ENCODE measurements at places on chromosomes 3 and 15.

DNA sequence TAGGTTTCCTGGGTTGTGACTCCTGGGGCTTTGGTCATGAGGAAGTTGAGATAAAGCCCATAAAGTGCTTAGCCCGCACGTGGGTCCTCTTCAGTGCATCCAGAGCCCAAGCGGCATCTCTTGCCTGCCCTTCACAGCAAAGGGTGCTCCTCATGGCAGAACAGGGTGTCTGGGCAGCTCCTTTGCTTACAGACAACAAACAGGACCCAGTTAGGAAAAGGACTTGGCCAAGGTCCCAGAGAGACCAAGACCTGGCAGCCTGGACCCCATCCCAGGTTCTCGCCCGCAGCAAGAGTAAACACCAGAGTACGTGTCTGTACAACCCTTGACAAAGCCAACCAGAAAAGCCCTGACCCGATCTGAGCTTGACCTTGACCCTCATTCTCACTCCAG lies 27.0 kb downstream of the ALS2CL start:
- DNase-seq = no peak

DNA sequence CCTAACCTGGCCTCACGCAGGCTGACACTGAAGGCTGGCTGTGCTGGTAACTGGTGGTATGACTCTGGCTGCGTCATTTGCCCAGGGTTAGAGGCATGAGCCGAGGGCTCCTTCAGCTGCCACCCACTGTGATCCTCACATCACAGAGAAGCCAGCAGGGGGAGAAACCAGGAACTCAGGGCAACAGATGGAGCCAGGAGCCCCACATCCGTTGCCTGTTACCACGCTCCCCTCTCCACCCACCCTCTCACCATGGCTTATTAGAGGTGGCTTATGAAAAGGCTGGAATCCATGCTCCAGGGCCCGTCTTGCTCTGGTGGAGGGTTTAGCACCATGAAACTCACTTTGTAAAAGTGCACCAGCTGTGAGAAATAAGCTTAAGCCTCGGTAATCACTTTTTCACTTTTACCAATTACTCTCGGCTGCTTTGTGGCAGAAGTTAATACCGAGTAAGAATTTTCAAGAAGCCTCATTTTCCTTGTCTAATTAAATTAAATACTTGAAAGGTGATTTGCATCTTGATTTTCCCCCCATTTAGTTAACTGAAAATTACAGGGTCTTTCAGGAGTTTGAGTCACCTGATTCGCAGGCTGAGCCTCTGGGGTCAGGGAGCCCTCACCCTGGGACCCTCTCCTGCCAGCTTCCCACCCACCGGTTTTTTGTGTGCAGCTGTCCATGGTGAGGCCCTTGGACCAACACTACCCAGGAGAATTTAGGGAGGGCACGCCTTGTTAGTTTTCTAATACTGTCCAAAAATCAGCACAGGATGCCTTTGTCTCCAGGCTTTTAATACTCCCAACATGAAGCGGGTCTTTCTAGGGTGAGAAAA lies 60.9 kb downstream of the ASB7 start:
- no peak for DNase-seq

DNA sequence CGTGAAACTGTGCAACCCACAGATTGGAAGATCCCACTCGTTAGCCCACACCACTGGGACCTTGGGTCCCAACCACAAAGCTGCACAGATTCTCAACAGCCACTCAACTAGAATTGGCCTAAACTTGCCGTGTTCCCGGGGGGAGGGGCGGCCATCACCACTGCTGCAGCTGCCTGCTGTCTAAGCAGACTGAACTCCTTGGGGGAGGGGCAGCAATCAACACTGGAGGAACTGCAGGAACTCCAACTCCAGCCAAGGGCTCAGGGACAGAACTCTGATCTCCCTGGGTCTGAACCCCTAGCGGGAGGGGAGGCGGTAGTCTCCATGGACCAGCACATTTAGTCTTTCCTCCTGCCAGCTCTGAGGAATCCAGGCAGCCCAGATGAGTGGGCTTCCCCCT lies 205.9 kb downstream of the RSL24D1 start:
- no peak for DNase-seq

GRCh38 chr15:45128971-45129639 lies 574 bp downstream of the DUOXA1 start:
- no peak for DNase-seq

GRCh38 chr3:77195766-77196545 lies 156.1 kb downstream of the ROBO2 start:
- no peak for DNase-seq

- no peak for DNase-seq
Measured at GRCh38 chr15:28002136-28002861, 96.8 kb downstream of the OCA2 start.

DNA sequence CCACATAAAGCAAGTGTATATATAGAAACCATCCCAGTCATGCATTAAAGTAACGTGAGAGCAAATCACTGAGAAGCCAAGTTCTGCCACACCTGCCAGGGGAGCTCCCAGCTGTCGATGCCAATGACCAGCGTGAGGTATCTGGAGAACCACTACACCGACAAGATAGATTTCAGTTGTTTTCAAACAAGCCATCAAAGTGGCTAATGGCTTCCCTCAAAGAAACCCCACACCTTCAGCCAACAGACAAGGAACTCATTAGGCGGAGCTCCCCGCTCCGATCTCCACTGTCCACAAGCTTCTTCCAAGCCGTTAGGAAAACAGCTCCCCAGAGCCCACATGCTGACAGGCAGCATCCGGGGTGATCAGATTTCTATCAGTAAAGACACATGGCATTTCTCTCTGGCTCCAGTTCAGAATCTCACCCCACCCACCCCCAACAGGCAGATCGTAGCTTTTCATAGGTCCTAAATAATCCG lies 54.2 kb upstream of the SPATA12 start:
- DNase-seq = no peak

- DNase-seq = no peak
Measured at GRCh38 chr3:110261141-110261540, 810.5 kb upstream of the NECTIN3 start.

DNA sequence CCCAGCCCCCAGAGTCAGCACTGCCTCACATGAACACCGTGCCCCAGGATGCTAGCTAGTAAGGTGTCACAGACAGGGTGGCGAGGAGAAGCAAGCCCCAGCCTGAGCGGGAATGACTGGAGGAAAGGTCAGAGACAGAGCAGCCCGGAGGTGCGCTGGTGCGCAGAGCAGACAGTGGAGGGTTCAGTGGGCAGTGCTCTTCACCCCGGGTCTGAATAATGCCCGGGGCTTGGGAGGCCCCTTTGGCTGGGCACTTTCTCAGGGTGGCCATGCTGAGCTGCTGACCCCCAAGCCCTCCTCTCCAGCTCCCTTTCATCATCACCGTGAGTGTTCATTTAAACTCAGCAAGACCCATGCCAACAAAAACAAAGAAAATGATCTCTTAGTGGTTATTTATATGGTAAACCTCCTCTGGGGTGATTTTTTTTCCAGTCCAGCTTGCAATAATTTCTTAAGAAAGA lies 110.8 kb downstream of the VGLL4 start:
- no peak for DNase-seq

GRCh38 chr3:23592961-23593931 lies 212.5 kb upstream of the UBE2E1 start:
- DNase-seq = no peak

- DNase-seq = no peak
Measured at GRCh38 chr15:78265137-78265460, 737 bp downstream of the DNAJA4 start.

DNA sequence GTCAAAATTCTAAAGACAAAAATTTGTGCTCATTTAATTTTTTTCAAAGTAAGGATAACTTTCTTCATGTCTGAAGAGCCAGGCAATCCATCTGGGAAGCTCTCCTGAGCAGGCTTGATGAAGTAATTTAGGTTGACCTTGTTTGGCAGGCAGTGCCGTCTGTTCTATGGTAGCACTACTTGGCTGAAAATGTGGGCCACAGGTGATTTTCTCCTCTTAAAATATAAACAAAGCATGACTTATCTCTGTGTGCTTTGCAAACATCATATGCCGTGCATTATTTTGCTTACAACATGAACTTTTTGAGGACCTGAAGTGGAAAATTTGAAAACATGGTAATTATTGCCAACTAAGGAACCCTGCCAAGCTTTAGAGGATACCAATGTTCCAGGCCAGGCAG lies 143.2 kb downstream of the RAP2B start:
- no peak for DNase-seq

GRCh38 chr3:16369276-16369675 lies 104.3 kb downstream of the OXNAD1 start:
- DNase-seq = no peak

GRCh38 chr3:100277255-100277800 lies 16.5 kb downstream of the TBC1D23 start:
- no peak for DNase-seq

DNA sequence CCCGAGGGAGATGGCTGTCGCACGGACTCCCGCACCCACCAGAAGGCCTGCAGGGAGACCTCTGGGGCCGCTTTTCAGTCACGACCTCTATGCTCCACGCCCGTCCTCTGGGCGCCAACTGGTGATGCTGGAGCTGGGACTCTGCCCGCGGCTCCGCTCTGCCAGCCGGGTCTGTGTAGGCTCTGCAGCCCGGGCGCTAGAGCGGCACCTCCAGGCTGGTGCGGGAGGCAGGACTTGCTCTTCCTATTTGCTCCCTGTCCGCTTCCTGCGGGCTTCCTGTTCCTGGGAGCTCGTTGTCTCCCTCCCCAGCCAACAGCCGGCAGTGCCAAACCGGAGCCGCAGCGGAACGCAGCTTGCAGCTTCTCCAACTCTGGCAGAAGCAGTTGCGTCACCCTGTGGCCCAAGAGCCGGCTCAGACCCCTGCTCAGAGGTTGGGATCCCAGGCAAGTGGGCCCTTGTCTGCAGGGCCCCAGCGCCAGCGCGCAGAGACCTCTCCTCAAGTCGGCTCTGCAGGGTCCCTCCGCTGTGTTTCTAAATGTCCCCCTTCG lies 285.9 kb downstream of the XXYLT1 start:
- peak; percentile 42 for DNase-seq

DNA sequence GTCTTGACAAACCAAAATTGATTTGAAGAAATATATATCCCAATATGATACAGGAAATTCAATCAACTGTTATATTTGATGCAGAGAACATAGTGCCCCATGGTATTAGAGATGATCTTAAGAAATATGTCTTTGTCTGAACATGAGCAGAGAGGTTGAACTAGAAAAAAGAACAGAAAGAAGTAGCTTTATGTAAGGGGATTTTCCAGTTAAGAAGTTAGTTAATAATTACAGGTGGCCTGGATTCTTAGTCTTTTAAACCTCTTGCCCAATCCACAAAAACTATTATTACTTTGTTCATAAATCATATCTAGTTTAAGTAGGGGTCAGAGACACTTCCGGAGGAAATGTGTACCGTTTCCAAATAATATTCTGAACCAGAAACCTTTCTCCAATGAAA lies 1186.7 kb upstream of the EPHA6 start:
- DNase-seq = no peak

DNA sequence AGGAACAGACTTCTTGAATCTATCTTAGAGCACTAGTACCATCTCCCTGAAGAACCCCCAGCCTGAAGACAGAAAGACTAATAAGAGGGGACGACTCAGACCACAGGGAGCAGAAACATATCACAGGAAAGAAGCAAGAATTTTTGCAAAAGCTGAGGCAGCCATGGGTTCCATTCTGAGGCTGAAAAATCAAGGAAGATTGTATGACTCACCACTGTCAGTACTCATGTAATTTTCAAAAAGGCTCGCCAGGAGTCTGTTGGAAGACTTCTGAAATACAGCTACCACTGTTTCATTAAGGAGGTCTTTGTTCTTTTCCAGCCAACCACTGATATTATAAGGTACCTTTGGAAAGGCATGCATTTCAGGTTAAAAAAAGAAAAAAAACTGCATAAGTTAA lies 47.5 kb downstream of the MYH15 start:
- no peak for DNase-seq

GRCh38 chr3:28791713-28792255 lies 443.2 kb upstream of the AZI2 start:
- DNase-seq = no peak

- no peak for DNase-seq
Measured at GRCh38 chr3:80705290-80705689, 937.5 kb upstream of the ROBO1 start.

GRCh38 chr15:35721751-35722150 lies 175.8 kb upstream of the DPH6 start:
- DNase-seq = no peak

GRCh38 chr3:5002871-5003247 lies 23.6 kb downstream of the BHLHE40 start:
- no peak for DNase-seq

GRCh38 chr3:48500656-48501055 lies 3.3 kb downstream of the SHISA5 start:
- DNase-seq = no peak

- peak; percentile 86 for DNase-seq
Measured at GRCh38 chr15:52651868-52652267, 27.3 kb downstream of the ATOSA start.

- DNase-seq = no peak
Measured at GRCh38 chr3:128942161-128942952, 51.5 kb downstream of the CFAP92 start.

- no peak for DNase-seq
Measured at GRCh38 chr15:42692536-42692935, 44.4 kb downstream of the CDAN1 start.

DNA sequence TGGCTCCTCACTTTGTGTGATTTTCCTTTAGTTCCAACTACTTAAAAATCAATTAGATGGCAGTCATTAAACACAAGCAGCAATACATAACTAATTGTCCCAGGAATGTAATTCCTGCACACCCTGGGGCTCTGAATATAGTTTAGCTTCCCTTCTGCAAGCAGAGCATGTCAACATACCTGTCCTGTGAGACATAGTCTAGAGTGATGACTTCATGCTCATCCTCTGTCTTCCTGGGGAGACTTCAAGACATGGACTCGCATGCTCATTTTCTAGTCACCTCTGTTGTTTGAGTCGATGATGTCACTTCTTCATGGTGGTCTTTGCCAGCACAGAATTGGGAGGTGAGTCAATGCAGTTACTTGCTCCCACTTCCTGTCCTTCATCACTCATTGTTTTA lies 15.7 kb downstream of the C3orf52 start:
- DNase-seq = no peak

GRCh38 chr15:66761726-66762595 lies 59.9 kb downstream of the SMAD6 start:
- no peak for DNase-seq

GRCh38 chr15:58479941-58480340 lies 48.1 kb downstream of the LIPC start:
- no peak for DNase-seq

DNA sequence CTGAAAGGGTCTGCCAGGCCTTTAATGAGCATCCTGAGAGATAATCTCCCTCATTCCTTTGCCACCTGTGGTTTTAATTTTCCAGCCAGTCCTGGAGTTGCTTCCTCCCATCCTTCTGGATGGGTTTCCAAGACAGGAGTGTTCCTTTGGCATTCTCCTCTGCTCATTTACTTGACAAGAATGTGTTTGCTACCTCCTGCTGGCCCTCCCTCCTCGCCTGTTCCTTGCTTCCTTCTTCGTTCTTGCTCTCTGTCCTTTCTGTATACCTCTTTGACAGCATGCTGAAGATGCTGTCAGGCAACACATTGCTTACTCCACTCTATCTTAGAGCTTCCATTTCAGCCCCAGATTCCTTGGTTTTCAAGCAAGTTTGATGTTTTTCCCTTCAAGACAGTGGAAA lies 46.0 kb downstream of the ERC2 start:
- DNase-seq = no peak

- DNase-seq = no peak
Measured at GRCh38 chr3:13391308-13391707, 28.8 kb downstream of the NUP210 start.
